ENCODE measurements at places on chromosomes 11 and 22.

DNA sequence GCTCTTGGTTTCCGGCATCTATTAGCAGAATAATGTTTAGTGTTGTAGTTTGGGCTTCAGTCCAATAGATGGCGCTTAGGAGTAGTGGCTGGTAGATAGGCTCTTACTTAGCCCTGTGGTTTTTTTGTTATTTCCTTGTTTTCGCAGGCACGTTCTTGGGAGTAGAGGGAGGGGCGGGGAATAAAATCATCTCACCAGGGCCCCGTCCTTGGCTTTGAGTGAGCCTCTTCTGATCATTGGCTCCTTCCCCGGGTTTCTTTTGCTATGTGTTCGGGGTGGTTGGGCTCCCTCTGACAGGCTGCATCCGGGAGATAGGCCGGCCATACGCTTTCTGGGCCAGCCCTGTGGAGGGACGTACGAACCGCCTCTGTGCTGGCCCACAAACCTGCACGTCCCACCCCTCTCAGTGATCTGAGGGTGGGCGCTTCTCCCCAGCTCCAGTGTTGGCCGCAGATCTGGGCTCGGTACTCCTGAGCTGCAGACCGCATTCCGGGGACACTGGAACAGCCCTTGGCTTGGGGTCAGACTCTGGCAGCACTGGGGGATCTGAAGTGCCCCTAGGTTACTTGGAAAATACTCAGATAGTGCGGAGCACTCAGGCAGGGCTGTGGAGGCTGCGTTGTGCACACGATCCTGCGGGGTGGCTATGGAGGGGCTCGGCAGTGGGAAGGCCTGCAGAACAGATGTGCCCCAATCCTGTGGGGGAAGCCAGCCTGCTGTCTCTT is 217.0 kb downstream of the DYNC2H1 start:
- DNase-seq = peak; percentile 11

- DNase-seq = no peak
These were observed 204.5 kb downstream of the RAB38 start for GRCh38 chr11:87970762-87971161.

GRCh38 chr11:6608011-6608410 is 4.0 kb downstream of the TAF10 start:
- no peak for DNase-seq

GRCh38 chr11:61150706-61151544 is 10.3 kb downstream of the VPS37C start:
- no peak for DNase-seq

DNA sequence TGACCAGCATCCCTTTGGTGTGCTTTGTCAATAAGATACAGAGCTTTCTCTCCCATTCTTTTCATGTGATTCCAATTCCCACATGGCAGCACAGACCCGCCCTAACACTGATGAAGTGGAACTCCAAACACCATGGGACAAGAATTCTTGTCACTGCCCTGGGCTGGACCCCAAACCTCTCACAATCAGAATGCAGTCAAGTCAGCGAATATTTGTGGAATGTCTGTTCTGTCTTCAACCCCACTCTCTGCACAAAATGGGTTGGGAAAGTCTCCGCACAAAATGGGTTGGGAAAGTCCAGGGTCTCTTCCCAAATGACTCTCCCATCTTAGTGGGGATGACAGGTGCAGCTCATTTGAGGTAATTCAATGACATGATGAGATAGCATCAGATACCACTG is 138.9 kb upstream of the TEAD1 start:
- DNase-seq = no peak

GRCh38 chr22:25360891-25361645 is 141.6 kb downstream of the CRYBB2 start:
- no peak for DNase-seq

DNA sequence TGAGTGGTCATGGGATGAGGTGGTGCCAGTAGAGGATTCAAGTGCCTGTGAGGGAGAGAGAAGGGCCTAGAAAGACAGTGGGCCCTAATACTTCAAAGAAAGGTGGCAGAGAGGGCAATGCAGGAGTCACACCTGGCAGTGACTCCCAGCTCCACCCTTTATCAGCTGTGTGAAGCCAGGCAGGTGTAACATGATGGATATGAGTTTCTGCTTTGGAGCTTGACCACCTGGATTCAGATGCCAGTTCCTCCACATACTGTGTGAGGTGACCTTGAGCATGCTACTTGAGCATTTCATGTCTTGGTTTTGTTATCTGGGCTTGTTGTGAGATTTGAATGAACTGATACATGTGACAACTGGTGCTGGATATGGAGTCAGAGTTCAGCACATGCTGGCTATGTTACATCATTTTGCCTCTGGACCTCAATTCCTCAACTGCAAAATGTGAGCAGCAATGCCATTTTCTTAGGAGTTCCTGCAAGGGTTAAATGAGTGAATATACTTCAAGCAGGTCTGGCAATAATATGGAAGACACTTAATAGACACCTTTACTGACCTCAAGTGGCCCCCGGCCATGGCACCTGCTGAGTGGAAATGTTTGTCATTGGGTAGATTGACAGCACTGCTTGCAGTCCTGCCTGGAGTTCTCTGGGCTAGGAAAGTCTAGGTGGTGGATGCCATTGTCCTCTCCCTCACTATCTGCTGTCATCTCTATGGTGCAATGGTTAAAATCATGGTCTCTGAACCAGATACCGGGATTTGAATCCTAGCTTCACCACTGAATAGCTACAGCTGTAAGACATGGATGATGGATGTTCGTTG is 83.3 kb downstream of the MICAL2 start:
- DNase-seq = no peak

- DNase-seq = no peak
These were observed 30.5 kb downstream of the RRM1 start for GRCh38 chr11:4125141-4125540.

DNA sequence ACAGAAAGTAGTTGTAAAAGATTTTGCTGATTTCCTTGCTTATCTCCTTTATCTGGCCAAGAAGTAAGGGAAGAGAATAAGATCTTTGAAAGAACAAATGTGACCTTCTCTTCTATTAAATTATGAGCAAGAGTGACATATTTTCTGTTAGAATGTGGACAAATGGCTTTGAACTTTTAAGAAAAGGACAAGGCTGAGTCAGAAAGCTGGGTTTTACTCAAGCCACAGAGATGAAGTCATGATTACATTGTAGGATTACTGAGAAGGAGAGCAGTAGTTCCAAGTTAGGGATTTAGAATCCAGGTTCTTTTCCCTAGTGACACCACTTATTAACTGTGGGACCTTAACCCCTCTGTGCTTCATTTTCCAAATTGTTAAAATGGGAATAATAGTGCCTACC is 13.5 kb downstream of the CCDC90B start:
- DNase-seq = no peak

GRCh38 chr11:73185680-73186293 is 32.3 kb upstream of the P2RY2 start:
- no peak for DNase-seq

DNA sequence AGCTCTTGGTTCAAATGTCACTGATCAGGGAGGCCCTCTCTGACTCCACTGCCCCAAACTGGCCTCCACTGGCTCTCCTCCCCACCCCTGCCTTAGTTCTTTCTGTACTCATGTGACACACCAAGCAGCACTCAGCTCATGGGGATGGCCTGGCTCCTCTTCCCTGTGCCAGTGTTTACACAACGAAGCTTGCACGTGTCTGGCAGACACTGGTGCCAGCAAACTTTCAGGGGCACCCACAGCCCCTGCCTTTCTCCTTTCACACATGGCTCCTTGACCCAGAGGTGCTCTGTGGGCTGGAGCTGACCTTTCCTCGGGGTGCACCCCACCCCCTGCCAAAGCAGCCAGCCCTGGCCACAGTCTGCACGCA is 37.6 kb upstream of the PARVG start:
- no peak for DNase-seq

DNA sequence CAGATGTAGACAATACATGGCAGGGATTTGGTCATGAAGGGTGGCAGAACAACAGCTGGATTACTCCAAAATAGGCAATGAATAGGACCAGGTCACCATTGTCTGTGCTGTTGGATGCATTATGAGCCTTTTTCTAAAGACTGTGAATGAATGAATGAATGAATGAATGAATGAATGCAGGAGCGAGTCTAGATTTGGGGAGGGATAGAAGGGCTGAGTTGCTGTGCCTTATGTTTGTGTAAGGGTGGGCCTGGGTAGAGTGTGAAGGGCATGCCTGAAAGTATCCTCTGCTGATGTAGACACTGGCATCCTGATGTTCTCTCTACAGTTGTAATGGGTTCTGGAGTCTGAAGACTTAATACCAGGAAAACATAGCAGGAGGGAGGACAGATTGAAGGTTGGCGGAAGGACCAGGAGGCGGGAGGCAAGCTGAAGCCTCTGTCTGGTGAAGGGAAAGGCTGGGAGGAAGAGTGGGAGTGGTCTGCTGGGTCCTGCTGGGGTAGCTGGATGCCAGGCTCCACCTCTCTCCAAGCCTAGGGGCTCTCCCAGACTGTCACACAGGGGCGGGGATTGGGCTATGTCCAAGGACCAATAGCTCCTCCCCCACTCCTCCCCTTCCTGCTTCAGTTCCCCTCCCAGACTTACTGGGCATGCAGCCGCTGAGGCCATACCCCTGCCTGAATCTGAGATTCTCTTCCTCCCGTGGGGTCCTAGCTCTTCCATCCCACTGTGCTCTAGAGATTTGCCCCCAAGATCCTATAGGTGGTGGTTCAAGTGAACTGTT is 4.8 kb downstream of the TRIM3 start:
- DNase-seq = no peak

DNA sequence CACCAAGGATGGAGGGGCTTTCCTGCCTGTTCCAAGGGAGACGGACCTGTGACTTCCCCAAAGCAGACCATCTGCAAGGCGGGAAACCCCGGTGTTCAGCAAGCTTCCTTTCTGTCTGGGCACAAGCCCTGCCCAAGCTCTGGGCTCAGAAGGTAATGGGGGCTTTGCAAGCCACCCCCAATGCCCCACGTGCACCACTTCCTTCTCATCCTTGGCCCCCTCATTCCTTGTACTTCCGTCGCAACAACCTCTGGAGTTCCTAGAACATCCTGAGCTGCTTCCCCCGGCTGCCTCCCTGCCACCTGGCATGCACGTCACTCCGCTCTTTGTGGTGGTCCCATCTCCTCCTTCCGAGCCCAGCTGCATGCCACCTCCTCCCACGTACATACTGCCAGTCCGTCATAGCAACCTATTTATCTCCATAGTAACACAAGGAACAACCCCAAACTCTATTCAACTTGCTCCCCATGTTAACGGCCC is 3.9 kb downstream of the MYEOV start:
- DNase-seq = no peak

- DNase-seq = no peak
These were observed 14.0 kb downstream of the USP35 start for GRCh38 chr11:78202733-78203167.

DNA sequence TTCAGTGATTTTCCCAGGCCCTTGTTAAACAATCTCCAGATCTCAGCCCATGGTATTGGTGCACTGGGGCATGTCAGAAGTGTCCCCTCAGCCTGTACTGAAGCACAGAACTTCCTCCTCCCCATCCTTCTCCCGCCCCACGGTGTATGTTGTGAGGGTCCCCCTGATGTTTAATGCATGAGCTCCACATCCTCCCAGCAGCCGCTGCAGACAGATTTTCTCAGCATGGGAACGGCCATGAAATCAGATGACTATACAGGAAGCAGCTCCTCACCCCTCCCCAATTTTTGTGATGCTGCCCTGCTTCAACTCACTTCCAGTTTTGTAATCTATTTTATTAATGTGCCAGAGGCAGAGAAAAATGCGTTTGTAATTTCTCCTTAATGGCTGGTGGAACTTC is 406.0 kb downstream of the MIAT start:
- DNase-seq = no peak

- no peak for DNase-seq
These were observed 544.4 kb downstream of the OPCML start for GRCh38 chr11:132987936-132988335.

DNA sequence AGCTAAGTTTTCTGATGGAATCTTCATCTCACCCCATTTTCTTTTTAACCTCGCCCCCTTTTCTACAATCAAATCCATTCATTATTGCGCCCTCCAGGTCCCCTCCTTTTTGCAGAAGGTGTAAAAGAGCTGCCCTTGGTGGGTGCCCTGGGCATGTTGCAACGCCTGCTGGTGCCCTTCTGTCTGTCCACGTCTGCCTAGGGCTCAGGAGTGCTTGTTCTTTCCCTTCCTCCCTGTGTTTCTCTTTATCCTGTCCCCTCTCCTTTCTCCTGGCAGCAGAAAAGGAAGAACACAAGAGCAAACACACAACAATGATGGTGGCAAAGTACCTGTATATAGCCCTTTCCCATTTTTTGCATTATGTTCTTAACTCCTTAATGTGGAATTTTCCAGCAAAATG is 6.2 kb upstream of the TLCD5 start:
- DNase-seq = no peak

GRCh38 chr22:38017272-38017920 is 33.0 kb upstream of the SOX10 start:
- DNase-seq = no peak

DNA sequence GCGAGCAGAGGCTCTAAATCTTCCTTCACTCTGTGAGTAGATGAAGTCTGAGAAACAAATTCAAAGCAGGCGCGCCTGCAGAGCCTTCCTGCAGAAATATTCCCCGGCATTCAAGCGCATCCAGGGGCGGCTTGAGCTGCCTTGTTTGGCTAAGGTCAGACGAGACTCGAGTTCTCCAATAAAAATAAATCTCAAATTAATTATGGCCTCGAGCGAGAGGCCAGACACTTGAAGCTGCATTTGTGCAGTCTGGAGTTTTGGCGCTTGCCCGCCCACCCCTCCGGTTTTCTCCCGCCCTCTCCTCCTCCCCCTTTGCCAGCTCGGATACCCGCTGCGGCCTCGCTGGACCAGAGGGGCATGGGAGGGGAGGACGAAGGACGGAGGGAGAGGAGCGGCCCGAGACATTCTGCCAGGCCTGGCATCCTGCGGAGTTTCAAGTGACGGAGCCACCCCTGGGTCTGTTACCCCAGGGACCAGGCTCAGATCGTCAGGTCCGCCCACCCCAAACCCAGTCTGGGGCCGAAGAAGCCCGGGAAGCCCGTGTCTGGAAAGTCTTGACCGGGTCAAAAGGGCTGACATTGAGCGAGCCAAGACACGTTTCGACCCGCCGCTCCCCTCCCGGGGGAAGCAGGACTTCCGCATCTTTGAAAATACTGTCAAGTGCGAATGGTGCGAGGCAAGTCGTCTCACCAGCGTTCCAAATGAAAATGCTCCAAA is 3.8 kb upstream of the FLI1 start:
- DNase-seq = no peak

DNA sequence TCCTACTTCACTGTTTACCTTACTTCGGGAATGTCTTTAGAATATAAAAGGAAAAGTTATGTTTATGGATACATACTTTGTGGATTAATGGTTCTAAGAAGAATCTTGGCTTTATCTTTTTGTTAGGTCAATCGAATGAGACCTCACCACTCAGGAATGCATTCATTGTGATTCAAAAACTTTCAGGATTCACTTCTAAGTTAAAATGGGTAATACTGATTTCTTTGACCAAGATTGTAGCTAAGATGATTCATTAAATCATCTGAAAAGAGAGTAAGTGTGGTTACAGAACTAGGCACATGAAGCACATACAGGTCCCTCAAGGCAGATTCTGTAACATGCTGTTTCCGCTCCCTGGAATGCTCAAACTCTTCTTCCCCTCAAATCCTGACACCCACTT is 716.4 kb downstream of the KCNA4 start:
- no peak for DNase-seq

DNA sequence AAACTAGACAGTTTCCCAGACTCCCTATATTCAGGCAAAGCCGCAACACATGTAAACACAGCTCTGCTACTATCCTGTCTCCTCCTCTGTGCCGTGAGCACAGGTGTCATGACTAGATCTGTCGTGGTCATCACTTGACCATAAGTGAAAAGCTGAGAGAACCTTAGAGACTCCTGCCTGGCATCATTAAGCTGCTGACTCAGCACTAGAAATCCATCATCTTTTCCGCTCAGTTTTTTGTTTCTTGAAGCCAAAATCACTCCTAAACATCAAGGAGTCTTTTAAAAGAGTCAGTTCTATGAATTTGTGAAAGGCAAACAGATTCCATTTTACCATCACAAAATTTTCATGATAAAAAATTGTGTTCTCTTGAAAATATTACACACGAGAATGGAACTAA is 102.5 kb upstream of the TP53AIP1 start:
- DNase-seq = no peak

Measured in stimulated activated effector memory CD8-positive, alpha-beta T cell treated with anti-CD3 and anti-CD28 coated beads, Interleukin-12 subunit alpha, Interleukin-12 subunit beta, amount 100 ng/mL, for 72 hours (primary cell).